Amygdala (tissue), 56 donors: ENCODE measurements at places on chromosomes 3 and 15.

DNA sequence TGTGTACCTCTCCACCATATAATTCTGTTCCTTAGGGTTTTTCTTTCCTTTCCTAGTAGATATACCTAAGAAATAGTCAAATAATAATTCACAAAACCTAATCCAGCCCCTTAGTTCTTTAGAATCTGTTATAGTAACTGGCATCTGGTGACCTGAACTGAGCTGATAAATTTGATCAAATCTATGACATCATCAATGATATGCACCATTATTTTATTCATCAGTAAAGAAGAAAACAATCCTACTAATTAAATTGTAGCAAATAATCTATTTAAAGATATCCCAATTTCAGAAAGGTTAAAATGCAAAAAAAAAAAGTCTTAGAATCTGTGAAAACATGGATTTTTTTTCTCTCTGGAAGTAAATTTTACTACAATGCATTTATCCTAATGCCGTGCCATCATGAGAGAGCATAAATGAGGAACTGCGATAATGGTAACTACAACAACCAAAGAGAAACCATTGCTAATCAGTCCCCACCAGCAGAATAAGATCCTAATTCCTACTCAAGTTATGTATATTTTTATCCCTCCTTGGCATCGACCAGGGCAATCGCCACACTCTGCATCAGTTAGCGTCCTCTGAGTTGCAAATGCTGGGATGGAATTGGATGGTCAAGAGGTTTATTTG lies 6.6 kb upstream of the MNS1 start:
- DNase-seq, result no peak

DNA sequence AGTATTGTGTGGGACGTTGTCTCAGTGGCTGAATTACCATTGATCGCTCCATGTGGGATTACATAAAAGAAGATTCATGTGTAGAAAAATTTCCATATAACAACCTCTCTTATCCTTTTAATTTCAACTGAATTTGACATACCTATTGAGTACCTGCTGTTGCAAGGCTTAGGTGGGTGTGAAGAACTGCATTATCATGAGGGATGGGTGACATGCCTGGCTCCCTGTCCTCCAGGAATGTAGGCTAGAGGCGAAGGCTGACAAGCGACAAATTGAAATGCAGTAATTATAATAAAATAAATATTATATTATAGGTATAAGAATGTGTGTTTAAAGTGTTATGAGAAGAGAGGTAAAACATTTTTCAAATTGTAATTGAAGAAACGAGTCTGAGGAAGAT lies 52.7 kb upstream of the SPESP1 start:
- DNase-seq, result no peak

- no peak for DNase-seq
Measured at GRCh38 chr15:99987119-99987506, 253.9 kb upstream of the LYSMD4 start.

DNA sequence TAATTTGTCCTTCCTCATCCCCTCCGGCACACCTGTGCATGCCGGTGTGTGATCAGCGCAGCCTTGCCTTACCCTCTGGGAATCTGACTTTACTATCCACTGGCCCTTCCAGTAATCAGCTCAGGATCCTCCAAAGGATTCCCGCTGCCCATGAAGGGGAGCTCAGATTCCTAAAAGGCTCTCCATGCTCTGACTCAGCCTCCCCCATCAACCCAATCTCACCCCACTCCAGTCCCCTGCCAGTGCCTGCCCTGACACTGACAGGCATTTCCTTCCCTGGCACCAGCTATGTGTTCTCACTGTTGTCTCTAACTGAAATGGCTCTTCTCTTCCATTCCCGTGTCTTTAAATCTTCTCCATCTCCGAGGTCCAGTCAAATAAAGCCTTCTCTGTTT lies 7.3 kb upstream of the BCL2A1 start:
- DNase-seq, result no peak

DNA sequence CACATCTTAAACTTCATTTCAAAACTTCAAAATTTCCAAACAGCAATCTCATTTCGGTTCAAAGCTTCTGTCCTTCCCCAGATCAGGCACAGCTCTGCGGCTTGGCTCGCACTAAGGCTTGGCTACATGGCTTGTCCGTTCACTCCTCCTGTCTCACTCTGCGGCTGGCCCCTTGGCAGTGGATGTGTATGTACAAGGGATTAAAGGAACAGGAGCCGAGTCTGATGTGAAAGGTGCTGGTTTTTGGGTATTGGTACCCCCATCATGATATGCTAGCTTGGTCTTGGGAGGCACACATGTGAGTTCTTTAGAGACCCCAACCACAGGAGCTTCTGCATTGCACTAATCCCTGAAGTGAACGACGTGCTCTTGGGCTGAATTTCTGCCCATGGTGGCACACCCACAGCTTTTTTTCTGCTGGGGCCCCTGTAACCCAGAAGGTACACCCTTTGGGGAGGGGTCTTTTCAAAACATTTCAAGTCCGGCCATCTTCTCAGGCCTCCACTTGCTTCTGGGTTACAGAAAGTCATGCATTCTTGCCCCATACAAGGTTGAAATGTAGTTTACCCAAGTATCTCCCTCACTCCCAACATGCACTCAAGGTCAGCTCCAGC lies 12.6 kb downstream of the TM6SF1 start:
- DNase-seq, result no peak

DNA sequence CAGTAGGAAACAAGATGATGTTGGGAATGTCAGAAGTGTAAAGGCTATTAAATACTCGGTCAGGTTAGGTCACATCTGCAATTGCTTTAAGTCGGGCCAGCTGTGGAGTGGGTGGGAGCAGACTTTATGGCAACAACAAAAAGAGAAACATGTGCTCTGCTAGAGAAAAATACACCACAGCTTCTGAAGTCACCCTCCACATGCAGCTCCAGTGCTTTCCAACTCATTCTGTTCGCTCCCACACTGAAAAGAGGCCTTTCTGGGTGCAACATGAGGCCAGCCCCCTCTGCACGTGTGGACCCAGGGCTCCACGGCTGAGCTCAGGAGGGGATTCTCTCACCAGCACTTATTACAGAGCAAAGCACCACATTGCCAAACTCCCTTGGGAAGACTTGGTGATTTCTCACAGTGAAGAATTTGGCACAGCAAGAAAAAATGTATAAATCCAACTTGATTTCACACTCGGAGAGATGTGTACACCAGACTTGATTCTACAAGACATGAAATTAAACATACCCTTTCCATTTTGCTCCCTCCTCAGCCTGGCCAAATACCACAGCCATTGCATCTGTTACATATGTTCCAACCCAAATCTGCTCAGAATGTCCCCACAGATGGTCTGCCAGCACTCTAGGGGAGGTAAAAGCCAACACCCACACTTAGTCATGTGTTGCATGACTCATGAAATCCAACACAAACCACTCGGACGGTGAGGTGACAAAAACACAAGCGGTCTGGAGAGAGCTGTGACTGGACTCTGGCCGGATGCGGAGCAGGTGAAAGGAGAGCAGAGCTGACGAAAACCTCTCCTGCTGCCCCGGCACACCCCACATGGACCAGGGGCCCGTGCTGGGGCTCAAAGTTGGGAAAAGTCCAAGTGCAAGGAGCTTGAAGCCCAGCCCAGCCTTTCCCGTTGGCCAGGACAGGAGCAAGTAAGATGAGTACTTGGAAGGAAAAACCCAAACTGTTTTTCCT lies 74.6 kb downstream of the ITGB5 start:
- DNase-seq, result no peak

GRCh38 chr3:151101270-151101969 lies 16.0 kb downstream of the MED12L start:
- DNase-seq, result no peak

DNA sequence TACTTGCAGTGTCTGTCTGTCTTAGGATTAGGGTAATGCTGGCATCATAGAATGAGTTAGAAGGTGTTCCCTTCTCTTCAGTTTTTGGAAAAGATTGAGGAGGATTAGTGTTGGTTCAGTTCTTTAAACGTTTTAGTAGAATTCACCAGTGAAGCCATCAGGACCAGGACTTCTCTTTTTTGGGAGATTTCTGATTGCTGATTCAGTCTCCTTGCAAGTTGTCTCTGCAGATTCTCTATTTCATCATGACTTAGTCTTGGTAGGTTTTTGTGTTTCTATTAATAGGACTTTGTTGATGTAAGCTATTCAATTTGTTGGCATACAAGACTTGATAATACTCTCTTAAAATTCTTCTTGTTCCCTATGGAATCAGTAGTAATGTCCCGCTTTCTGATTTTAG lies 48.9 kb downstream of the STT3B start:
- no peak for DNase-seq

- no peak for DNase-seq
Measured at GRCh38 chr3:4712109-4712508, 219.0 kb downstream of the ITPR1 start.
